ENCODE measurements at places on chromosomes 11 and 22.

- DNase-seq: no peak
Observed at GRCh38 chr11:14418801-14419417, 59.9 kb upstream of the RRAS2 start.

GRCh38 chr11:18700375-18700774, 1.8 kb downstream of the TMEM86A start:
- DNase-seq: peak; percentile 59

DNA sequence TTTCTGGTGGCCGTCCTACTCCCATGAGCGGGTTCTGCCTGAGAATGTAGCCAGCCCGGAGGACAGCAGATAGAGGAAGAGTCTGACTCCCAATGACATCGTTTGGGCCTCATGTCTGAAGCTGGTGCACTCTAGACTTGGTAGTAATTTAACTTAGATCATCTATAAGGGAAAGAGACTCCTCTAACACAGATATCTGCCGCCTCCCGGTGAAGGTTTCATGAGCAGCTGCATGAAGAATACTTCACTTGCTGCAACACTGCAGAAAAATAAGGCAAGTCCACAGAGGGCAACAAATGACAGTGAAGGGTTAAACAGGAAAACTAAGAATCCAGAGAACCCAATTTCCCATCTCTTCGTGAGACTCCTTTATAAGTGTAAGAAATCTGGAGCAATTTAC, 5.9 kb upstream of the ARL2 start:
- no peak for DNase-seq

GRCh38 chr11:100719809-100720221, 32.7 kb downstream of the ARHGAP42 start:
- DNase-seq: no peak

DNA sequence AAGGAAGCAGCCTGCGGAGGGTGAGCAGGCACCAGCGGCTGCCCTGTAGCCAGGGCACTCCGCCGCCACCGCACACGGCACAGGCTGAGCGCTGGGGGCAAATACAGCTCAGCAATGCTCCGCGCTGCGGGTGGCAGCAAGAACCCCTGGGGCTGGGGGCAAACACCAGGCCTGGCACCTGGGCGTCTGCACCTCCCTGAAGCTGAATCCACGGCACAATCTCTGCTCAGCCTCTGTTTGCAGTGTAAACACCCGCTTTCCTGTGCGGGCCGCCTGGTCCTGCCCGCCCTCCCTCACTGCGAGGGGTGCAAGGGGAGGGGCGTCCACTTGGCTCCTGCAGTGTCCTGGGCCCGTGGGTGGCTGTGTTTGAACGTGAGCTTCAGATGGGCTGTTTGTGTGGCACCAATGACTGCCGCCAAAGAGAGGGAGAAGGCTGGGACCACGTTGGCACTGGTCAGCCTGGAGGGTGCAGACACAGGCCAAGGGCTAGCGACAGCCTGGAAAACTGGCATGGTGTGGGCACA, 14.8 kb upstream of the MPPED1 start:
- no peak for DNase-seq
